CD4-positive, alpha-beta T cell treated with Interleukin-6 for 4 hours (primary cell): ENCODE measurements at places on chromosomes 2 and 18.

DNA sequence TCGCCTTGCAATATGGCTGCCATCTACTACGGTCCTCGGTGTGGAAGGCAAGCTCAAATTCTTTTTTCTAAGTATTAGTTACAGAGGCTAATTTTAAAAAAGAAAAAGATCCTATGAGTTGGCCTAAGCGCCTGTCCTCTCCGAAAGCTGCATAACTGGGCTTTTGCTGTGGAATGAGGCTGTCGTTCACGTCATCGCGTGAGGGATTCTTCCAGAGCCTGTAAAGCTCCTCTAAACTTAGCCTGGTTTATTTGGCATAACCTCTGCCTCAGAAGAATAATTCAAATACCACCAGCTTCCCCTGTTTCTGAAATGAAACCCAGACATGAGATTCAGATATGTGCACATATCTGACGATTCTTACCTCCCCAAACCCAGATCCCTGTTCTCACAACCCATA, 187.4 kb downstream of the DNER start:
- DNase-seq = no peak

- DNase-seq = peak; percentile 13
Observed at GRCh38 chr2:204023088-204023487, 86.5 kb downstream of the ICOS start.

GRCh38 chr2:16475986-16476567, 189.6 kb downstream of the CYRIA start:
- DNase-seq = no peak

- peak; percentile 95 for DNase-seq
Observed at GRCh38 chr2:70190418-70191243, at the start of gene C2orf42. Gene C2orf42 (minus strand): TSS chr2:70191019. CDS start chr2:70181985, 9,034 bp downstream.
